Stimulated activated CD8-positive, alpha-beta memory T cell treated with anti-CD3 and anti-CD28 coated beads, Interleukin-4, amount 100 ng/mL, for 4 hours (primary cell): ENCODE measurements at places on chromosomes 1 and 21.

GRCh38 chr1:234702342-234703000 lies 92.5 kb upstream of the IRF2BP2 start:
- DNase-seq, result no peak

DNA sequence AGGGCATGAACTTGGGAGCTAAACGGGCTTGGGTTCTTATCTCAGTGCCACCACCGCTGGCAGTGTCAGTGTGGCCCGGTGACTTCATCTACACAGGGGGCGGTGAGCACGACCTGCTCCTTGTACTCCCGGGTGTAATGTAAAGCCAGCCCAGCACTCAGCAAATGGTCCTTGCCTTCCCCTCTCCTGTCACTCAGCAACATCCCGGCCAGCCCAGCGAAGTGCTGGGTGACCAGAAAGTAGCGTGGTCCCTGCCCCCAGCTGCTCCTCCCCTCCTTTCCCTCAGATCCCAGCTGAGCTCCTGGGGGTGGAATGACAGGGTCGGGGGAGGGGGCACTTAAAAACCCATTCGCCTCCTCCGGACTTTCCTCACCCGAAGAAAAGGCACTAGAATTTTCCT lies 7.2 kb downstream of the KCNN3 start:
- DNase-seq, result no peak

DNA sequence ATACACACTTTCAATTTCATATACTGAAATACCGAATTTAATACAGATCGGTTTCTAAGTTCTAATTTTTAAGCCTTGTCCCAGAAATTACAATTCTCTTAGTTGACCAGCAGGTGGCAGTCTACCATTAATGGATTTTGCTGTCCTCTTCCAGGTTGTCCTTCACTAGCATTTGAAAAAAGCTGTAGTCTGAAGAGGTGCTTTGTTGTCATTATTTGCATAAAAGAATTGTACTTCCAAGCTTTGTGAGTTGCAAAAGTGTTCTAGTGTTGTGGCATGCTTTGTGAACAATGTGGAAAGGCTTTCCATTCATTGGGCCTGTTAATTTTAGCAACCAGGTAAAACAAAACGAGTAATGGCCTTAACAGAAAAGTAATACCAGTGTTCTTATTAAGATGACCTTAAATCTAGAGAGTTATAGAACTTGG lies 193.6 kb downstream of the RPS6KC1 start:
- DNase-seq, result no peak

DNA sequence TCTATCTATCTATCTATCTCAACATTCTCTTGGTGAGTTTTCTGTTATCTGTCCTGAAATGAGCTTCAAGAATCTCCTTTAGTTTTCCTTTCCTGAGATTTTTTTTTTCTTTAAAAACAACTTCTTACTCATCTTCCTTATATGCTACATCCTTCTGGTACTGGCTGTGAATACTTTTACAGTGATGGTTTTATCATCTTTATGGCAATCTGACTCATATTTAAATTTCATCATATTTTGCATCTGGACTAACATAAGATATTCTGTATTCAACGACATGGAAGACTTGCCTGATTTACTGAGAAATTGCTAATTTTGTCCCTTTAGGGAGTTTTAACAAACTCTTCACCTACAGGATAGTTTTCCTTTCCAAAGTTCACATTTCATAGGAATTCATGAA lies 33.0 kb downstream of the PDE4B start:
- DNase-seq, result no peak

- DNase-seq, result no peak
These were observed 4.7 kb upstream of the SLAMF1 start for GRCh38 chr1:160651433-160652064.

- DNase-seq, result no peak
These were observed 15.6 kb upstream of the ATP1A1 start for GRCh38 chr1:116357487-116357886.

GRCh38 chr1:14578156-14578555 lies 20.3 kb upstream of the KAZN start:
- DNase-seq, result no peak

DNA sequence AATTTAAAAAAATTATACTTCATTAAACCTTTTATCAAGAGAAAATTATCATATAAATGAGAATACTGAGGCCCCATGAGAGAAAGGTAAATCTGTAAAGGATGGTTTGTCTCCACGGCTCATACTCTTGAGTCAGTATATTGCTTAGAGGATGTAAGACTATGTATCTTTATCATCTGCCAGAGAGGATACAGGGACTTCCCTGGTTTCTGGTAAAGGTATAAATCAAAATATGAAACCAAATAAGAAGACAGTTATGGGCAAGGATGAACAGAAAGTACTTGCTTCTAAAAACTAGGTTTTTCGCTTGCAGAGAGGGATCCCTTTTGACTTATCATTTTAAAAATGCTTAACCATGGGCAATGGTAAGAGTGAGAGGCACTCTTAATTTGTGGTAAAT lies 112.4 kb downstream of the POU2F1 start:
- no peak for DNase-seq

- no peak for DNase-seq
These were observed 103.4 kb upstream of the KCNE2 start for GRCh38 chr21:34260277-34261008.

GRCh38 chr1:207365063-207365462 lies 43.6 kb downstream of the CD55 start:
- no peak for DNase-seq
